ENCODE measurements at places on chromosomes 4 and X.

- DNase-seq: no peak
Measured at GRCh38 chr4:154506253-154506652, 14.7 kb upstream of the DCHS2 start.

GRCh38 chr4:111781611-111782010 lies 363.6 kb upstream of the FAM241A start:
- DNase-seq: no peak

DNA sequence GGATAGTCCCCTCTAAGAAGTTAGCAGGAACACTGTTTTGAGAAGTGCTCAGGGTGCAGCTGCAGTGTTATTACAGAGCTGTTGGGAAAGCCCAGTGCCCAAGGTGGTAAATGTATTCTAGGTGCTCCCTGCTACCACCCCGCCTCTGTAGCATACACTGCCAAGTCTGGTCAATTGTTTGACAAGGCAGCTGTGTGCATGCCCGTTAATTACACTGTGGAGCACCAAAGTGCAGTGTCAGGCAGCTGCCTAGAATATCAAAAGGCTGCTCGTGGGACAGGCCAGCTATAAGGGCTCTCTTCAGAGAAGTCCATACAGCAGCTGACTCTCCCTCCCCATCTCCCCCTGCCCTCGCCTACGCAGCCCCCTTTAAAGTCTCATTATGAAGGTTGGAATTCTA lies 99.9 kb upstream of the KLHL13 start:
- DNase-seq: no peak

DNA sequence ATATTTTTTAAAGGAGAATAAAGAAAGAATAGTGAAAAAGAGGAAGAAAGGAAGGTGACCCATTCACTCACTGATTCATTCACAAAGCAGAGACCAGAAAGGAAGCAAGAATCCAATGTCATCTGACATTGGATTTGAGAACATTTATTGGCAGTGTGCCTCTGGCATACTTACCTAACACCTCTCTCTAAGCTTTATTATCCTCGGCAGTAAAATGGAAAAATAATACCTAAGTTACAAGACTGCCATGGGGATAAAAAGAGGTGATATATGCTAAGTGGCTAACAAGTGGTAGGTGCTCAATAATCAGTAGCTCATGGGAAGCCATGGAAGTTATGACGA lies 41.6 kb upstream of the PPARGC1A start:
- DNase-seq: no peak

DNA sequence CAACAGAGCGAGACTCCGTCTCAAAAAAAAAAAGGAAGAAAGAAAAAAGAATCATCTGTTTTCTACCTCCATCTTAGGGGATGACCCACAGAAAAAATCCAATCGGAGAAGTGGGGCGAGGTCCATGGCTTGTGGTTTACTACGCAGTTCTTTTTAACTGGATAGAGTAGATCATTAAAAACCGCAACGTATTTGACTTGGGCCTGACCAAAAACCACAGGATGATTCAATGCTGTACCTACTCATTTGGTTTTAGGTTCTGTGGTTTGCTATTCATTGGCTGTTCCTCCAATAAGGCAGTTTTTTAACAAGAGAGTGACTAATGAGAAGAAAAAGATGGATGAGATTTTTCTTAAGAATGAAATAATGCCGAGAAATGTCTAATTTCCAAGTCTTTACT lies 83.7 kb downstream of the FREM3 start:
- DNase-seq: no peak

DNA sequence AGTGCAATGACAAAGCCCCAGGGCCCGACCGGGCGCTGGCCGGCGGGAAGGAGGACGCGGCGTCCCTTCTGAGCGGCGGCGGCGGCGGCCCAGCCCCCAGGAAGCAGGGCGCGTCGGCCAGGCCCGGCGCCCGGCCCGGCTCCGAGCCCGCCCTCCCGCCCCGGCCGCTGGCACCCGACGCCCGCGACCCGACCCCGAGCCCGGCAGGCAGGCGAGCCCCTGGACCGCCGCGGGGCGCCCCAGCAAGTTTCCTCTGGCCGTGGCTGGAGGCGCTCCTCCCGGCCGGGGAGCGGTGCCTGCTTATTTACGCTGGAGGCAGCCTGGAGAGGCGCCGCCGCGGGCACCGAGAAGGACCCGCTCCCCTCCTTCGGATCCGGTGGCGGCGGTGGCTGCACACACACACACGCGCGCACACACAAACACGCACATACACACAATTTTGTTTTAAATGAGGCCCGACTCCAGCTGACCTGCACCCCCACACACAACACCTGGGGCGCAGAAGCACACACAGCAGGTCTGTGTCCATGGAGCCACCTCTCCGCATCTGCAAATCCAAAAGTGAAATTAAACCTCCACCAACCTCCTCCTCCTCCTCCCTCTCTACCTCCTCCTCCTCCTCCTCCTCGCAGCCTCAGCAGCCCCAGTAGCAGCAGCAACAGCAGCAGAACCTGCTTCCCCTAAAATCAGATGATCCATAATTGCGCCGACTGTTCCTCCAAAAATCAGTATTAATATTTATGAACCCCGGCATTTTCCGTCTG lies 669 bp downstream of the IRF2 start:
- DNase-seq: peak; percentile 65

DNA sequence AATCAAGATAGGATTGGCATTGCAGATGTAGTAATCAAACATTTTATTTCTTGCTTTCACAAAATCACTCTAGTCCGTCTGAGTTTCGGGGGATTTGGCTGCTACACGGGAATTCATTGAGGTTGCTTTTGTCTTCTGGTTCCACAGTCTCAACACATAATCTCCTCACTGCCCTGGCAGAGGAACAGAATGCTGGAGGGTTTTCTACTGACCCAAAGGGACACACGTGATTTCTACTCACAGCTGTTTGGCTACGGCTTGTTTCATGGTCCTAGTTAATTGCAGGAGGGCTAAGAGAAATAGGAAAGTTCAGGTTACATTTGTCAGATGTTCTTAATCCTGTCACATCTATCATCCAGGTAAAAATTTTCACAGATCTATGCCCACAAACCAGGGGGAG lies 1811.6 kb downstream of the ARAP2 start:
- DNase-seq: no peak

DNA sequence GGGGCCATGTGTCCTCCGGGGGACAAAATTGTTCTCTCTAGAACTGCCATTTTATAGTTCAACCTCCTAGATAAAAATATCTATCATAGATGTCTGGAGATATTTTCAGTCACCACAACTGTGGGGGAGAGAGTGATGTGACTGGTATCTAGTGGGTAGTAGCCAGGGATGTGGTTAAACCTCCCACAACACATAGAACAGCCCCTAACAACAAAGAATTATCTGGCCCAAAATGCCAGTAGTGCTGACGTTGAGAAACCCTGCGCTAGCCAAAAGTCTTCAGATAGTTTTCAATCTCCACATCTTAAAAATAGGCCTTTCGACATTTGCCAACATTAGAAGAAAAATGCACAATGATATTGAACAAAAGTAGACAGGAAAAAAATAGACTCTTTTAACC lies 19.0 kb upstream of the SUPT20HL2 start:
- DNase-seq: no peak

- DNase-seq: no peak
Measured at GRCh38 chr4:54400802-54401201, 171.7 kb downstream of the PDGFRA start.
